ENCODE measurements at places on chromosomes 5 and 9.

DNA sequence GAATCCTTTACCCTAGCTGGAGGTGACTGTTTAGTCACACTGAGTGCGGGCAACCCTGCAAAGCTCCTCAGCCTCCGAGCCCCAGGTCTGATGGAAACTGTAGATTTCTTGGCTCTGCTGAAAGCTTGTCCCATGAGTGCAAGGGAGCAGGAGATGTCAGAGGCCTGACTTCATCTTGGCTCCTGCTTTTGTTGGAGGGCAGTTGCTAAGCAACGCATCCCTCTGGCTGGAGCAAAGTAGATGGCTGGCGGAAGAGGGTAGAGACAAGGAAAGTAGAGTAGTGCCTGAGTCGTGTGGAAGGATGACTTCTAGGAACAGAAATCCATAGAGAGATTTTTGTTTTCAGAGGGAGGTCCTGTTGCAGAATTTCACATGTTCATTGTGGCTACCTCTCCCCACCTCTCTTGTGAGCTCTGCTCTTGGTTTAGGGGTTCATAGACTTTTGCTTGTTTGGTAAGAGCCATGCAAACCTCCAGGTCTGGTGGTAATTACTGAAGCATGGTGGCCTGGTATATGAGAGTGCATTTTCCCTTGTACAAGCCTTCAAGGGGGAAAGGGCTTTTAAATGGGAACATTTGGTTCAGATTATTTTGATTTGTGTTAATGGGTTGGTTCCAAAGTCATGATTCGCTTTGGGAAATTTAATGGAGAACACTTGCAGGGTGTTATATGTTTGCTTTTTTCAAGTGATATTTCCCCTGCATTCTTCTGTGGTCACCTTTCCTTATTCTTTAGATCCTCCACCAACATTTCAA, 71.5 kb downstream of the ARHGAP26 start:
- no peak for DNase-seq

DNA sequence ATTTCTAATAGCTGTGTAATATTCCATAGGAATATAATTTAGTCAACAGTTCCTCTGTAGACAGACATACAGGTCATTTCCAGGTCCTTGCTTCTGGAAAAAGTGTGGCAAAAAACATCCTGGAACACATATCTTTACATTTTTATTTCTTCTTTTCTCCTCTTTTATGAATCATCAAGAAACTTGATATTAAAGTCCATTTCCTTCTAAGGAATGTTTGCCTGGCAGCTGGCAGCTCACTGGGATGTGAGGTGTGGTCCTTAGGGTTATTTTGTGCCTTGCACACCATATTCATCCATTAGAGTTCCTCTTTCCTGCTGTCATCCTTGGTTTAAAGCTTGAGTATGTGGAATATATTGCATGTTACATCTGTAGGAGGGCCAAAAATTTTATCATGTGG, 122.0 kb downstream of the GALNT10 start:
- DNase-seq, result no peak

DNA sequence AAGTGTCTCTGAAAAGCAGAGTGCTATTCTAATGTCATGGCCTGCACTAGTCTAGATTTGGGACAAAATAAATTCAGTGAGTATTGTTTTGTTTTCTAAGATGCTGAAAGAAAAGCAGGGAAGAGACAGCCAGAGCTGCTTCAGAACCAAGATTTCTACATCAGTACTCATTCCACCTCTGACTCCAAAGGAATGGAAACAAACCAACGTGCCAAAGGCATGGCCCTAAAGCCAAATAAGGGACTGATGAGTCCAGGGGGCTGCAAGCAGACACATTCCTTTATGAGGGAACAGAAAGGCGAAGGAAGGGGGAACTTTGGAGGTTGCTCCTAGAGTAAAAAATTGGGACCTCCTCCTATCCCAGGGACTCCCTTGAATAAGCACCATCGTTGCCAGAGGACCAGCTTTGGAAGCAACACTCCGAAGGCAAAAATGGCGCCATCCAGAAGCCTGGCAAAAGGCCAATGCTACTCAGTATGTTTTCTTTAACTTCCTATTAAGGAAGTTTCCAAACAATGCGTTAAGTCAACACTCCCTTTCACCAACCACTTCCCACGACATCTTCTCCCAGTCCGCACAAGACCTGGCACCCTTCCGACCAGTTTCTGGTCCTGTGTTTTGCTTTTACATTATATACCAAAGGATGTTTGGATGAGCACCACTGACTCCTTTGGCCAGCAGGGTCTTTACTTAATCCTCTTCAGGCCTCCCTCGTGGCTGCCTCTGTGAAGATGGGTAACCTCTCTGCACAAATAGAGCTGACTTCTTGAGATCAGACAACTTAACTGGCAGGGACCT, 31.6 kb downstream of the ADAM19 start:
- DNase-seq, result no peak

GRCh38 chr5:6291961-6292360, 86.4 kb downstream of the MED10 start:
- no peak for DNase-seq

DNA sequence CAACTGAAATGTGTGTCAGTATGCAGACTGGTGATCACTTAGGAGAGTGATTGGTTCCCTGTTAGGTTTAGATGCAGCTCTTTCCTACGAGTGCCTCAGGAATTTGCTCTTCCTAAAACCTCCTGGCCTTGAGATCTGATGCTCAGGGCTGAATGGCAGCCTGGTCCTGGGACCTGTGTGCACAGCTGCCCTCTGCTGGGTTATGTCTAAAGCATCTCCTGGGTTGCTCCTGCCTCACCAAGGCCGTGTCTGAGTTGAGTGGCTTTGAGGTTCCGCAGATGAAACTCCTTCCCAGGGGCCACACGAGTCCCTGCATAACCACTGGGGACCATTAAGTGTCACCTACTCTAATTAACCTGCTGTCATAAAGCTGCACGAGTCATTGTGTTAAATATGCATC, 59.5 kb downstream of the MVB12B start:
- DNase-seq, result no peak

DNA sequence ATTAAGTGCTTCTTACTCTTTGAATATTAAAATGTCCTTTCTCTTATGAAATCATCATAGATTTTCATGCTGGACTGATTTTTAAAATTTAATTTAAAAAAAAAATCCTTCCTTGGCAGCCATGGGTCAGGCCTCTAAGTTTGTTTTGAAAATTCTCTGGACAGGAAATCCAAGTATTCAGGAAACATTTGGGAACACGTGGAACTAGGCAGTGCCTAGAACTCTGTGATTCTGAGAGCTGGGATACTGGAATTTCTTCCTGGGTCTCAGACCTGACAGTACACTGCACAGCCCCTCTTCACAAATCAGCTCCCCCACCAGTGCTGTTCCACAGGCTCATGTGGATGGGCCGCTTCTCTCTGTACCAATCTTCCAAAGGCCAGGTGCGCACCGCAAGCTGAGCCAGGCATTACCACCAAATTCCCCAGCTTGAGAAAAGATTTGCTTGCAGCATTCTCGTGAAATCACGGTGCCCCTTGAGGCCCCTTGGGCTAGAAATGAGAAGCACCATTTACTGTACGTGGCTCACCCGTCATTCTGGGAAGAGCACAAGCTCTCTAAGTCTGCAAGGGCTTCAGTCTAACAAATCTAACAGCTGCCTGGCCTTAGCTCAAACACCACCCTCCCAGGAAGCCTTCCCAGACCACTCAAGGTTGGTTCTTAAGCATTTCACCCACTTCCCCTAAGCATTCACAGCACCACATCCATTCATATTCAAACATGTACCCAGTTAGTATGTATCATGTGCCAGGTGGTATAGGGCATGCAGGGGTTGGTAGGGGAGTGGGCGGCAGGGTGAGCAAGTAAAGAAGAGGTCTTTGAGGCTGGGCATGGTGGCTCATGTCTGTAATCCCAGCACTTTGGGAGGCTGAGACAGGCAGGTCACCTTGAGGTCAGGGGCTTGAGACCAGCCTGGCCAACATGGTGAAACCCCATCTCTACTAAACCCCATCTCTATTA, 26.5 kb downstream of the B4GALT1 start:
- DNase-seq, result no peak

GRCh38 chr5:175718401-175719108, 60.7 kb downstream of the HRH2 start:
- peak; percentile 33 for DNase-seq

- no peak for DNase-seq
These were observed 197.9 kb upstream of the ANKH start for GRCh38 chr5:15069407-15069905.

- peak; percentile 24 for DNase-seq
These were observed 10.0 kb downstream of the ENC1 start for GRCh38 chr5:74630453-74631066.

DNA sequence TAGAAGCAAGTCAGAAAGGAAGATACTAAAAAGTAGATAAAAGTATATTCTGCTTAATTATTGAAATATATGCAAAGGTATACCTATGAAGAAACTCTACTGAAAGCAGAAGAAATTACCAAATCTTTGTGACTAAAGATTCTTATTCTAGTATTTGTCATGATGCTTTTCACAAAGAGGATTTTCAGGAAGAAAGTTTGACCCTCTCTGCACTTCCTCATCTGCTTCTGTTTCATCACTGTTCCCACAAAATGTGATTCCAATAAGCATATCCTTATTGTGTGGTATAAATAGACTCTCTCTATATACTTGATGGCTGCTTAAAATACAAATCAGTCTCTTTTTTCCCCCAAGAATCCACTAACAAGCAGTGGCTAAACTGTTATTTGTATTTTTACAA, 2139.6 kb upstream of the ACO1 start:
- DNase-seq, result no peak

GRCh38 chr9:22446950-22447617, 460 bp downstream of the DMRTA1 start:
- DNase-seq, result no peak

DNA sequence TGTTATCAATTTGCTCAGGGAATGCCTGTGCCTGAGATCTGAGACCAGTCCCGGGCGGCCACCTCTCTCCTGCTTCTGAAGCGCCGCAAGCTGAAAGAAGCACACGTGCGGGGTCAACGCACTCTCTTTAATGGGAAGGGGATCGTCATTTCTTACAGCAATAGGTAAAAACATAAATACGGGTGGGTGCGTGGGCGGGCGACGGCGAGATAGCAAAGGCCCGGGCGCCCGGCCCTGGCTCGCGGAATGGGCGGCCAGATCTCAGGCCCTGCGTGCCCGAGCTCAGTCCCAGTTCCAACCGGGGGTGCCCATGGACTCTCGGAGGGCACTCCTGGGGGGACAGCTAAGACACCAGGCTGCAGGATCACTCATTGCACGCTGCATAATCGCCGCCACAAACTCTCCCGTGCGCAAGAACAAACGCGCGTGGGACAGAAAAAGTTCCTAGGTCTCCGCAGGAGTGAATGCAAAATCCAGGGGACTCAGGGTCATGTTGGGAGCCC, 3.0 kb downstream of the NKX2-5 start:
- DNase-seq, result no peak

- no peak for DNase-seq
These were observed 2054.2 kb downstream of the MAT2B start for GRCh38 chr5:165559645-165560044.

GRCh38 chr9:115553060-115553773, 435.3 kb upstream of the TNC start:
- DNase-seq, result no peak

DNA sequence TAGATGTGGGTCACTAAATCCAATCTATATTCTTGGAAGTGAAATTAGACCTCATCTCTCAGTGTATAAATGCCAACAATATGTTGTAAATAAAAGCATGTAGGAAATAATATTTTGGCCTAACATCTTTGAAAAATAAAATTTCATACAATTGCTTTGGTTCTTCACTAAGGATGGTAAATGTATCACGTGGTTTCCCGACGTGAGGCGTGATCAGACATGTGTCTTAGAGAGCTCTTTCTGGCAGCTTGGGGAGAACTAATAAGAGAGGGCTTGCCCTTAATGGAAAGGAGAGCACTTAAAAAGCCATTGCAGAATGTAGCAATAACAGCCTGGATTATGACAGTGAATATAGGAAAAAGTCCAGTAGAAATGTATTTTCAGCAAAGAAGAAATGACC, 602.6 kb downstream of the CDH12 start:
- DNase-seq, result no peak

GRCh38 chr5:176632745-176633144, 2.3 kb downstream of the EIF4E1B start:
- DNase-seq, result no peak

- DNase-seq, result peak; percentile 56
These were observed 41.3 kb downstream of the UGCG start for GRCh38 chr9:111937781-111938426.

DNA sequence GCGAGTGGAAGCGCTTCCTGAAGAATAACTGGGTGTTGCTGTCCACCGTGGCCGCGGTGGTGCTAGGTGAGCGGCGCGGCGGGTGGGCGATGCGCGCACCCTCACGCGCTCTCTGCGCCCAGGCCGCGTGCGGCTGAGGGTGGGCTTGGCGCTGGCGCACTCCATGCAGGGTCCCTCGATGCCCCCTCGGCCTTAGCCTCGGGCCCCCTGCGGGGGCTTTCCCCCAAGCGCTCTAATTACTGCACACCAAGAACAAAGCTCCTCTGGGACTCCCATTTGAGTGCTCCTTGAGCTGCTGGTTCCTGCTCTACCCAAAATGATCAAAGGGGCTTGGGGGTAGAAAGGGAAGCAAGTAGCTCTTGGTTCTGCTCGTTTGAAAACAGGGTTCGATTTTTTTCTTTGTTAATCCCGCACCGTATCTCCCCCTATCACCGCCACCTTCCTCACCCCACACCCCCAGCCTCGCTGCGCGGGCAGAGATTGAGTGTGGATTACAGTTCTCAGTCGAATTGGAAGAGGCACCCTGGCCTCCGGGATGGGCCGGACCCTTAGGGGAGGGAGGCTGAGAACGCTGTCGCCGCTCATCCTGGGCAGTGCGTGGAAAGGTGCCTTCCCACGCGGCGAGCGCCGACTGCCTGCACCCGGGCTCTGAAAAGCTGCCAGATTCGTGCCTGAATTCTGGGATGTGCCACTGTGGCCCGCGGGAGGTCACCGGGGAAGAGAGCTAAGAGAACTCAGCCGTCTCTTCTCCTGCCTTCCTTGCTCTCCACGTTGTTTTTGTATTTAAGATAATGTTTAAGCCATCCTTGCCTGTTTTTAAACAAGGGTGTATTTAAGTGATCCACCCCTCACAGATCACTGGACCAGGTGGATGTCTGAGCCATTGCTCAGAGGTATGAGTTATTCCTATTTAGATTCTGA, 697 bp downstream of the SLC1A1 start:
- DNase-seq, result no peak

All from CD4-positive, alpha-beta memory T cell (primary cell).